B cell (primary cell): ENCODE measurements at places on chromosomes 3 and 15. TPM values are rescaled to one million over a fixed set of nuclear protein-coding genes. Genes with fewer than 3 reads are reported as not detected.

DNA sequence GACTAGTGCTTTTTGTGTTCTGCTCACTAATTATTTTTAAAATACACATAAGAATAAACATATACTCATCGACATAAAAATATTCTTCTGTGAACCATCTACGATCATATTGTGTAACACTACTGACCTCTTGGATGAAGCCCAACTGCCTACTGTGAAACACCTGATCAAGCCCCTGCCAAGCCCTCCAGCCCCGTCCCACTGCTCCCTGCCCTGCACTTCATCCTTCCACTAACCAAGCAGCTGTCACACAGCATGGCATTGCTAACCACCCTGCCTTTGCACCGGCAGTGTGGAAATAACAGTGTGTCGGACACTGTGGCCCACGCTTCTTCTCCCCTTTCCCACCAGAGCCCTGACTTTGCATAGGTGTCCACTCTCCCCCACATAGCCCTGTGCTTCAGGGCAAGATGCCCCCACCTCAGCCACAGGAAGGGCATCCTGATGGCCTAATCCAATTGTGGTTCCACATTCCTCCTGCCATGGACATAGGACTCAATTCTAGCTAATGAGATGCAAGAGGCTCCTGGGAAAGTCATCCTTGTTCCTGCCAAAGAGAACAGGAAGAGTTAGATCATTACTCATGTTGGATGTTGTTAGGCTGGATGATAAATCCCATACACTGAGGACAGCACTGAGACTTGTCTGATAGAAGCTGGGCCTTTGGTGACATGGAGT, 35.0 kb upstream of the ARID3B start:
- no peak for DNase-seq
- no peaks in the 10 kb centered on the region for H3K36me3 ChIP-seq
- H3K4me3 ChIP-seq: no peak overlapping the region
- H3K27ac ChIP-seq: no peak overlapping the region
- no peaks in the 10 kb centered on the region for H3K27me3 ChIP-seq

DNA sequence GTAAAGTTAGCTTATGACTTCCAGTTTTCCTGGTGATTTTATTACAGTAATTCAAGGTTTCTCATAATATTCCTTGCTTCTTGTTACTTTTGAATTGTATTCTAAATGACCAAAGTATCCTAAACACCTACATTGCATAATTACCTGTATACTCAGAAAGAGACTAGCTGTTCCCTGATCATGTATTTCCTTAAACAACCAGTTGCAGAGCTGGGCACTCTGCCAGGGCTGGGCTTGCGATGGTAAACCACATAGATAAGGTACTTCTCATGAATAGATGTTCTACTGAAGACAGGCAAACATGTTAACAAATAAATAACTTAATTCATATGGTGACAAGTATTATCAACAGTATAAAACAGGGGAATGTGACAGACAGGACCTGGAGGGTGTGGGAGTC, 142.3 kb upstream of the WNT5A start:
- no peak overlapping the region for H3K27ac ChIP-seq
- no peaks in the 10 kb centered on the region for H3K36me3 ChIP-seq
- no peaks in the 10 kb centered on the region for H3K27me3 ChIP-seq
- DNase-seq: no peak
- no peaks in the 10 kb centered on the region for H3K4me1 ChIP-seq
- no peak overlapping the region for H3K4me3 ChIP-seq

DNA sequence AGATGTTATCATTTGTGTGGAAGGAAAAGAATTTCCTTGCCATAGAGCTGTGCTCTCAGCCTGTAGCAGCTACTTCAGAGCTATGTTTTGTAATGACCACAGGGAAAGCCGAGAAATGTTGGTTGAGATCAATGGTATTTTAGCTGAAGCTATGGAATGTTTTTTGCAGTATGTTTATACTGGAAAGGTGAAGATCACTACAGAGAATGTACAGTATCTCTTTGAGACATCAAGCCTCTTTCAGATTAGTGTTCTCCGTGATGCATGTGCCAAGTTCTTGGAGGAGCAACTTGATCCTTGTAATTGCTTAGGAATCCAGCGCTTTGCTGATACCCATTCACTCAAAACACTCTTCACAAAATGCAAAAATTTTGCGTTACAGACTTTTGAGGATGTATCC, 15.1 kb downstream of the KLHL24 start:
- no peak overlapping the region for H3K4me3 ChIP-seq
- DNase-seq: no peak
- no peak overlapping the region for H3K27ac ChIP-seq
- H3K4me1 ChIP-seq: no peaks in the 10 kb centered on the region
- no peaks in the 10 kb centered on the region for H3K27me3 ChIP-seq
- peaks cover 75% of the 10 kb centered on the region for H3K36me3 ChIP-seq

DNA sequence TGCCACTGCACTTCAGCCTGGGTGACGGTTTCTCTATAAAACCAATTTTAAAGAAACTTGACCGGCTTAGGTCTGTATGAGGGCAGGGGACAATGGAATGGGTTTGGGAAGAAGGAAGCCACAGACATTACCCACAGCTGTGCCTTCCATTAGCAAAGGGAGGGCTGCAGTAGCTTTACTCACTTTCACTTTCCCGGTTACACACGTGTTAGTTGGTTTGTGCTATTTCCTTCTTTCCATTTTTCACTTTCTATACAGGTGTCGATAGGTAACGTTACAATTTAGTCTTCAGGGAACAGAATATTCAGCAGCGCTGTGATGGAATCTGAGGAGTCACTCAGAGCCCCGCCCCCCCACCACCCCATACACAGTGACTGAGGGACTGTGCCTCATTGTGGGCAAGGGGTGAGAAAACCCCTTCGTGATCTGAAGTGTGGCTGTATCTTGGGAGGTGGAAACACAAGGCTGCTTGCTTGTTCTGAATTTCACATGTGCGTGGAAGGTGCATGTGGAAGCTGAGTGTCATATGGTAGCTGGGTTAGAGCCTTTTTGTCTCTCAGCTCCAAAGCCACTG, 44.8 kb upstream of the RPL32 start:
- H3K4me3 ChIP-seq: peak overlapping the region; percentile 58
- peak overlapping the region; percentile 46 for H3K27ac ChIP-seq
- H3K36me3 ChIP-seq: no peaks in the 10 kb centered on the region

DNA sequence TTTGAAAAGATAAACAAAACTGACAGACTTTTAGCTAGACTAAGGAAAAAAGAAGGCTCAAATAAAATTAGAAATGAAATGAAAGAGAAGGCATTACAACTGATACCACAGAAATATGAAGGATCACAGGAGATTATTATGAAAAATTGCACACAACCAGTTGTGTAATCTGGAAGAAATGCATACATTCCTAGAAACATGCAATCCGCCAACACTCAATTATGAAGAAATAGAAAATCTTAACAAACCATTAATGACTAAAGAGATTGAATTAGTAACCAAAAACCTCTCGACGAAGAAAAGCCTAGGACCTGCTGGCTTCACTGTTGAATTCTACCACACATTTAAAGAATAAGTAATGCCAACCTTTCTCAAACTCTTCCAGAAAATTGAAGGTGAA, 149.5 kb downstream of the SV2B start:
- H3K27me3 ChIP-seq: no peaks in the 10 kb centered on the region
- H3K4me1 ChIP-seq: no peaks in the 10 kb centered on the region
- no peak overlapping the region for H3K4me3 ChIP-seq

- H3K27me3 ChIP-seq: no peaks in the 10 kb centered on the region
- H3K27ac ChIP-seq: no peak overlapping the region
- H3K4me1 ChIP-seq: peaks cover 23% of the 10 kb centered on the region
These were observed 10.5 kb downstream of the FILIP1L start for GRCh38 chr3:100103558-100104441.

GRCh38 chr3:13072600-13073325, 466 bp downstream of the IQSEC1 start:
- DNase-seq: peak; percentile 55
- H3K36me3 ChIP-seq: no peaks in the 10 kb centered on the region
- peak overlapping the region; percentile 90 for H3K27ac ChIP-seq

DNA sequence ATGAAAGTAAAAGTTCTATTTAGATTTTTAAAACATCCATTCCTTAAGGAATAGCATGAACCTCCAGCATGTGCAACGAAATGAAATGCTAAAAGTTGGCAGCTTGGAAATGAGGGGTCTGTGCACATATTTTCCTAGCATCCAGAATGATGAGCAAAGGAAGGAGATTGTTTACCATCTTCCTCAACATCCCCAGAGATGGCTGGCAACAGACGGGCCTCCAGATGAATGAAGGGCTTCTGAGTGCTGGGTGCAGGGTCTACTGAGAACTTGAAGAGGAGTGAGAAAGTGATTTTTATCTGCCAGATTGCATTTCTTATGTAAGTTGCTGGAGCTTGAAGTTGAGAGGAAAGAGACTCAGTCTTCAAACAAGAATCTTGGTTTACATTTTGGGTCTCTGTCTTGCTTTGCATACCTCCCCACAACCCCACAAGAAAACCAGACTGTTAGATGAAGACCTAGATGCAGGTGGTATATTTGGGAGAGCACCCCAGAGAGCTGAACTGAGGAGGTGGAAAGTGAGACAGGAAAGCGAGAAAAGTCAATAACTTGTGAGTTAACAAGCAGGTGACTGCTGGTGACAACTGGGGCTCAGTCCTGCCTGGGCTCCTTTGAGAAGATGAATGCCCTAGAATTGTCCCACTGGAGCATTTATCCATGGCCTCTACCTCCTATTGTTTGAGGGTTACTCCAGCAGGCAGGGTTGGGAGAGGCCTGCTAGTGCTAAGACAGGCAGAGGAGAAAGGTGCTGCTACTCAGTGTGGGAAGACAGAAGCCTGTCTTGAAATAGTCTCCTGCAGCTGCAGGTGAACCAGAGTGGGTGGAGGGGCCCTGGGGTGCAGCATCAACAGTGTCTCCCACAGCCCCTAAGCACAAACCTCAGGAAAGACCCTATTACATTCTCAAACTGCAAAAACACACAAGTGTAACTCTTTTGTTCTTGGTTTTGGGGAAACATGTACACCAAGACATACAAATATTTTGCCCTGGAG, 10.5 kb upstream of the CCK start:
- no peak for DNase-seq
- no peaks in the 10 kb centered on the region for H3K4me1 ChIP-seq
- H3K36me3 ChIP-seq: no peaks in the 10 kb centered on the region
- no peak overlapping the region for H3K4me3 ChIP-seq
- no peaks in the 10 kb centered on the region for H3K27me3 ChIP-seq

DNA sequence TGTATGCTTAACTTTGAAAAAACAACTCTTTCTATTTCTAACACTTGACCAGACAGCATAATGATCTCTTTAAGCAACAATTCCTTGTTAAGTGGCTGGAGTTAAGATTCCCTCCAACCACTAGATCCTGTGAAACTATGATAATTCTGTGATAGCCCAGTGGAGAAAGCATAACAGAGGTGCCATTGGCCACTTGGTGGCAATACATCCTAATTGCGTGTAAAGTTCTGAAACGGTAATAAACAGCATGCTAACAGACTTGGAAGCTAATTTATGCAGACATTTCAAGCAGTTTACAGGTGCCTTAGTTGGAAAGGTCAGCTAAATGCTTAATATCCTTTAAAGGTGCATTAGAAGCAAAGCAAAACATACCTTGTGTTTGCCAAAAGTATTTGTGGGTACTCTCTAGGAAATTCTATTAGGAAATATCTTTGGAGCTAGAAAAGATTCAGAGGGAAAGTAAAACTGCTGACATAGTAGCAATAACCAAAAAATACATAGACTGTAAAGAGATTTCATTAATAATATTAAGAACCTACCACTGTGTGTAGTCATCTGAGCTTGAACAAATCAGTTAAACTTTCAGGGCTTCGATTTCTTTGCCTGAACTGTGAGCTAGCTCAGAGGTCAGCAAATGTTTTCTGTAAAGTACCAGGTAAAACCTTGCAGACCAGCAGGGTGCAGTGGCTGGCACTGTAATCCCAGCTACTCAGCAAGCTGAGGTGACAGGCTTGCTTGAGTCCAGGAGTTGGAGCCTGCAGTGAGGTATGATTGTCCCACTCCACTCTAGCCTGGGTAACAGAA, 19.0 kb upstream of the CSTA start:
- DNase-seq: no peak
- no peaks in the 10 kb centered on the region for H3K36me3 ChIP-seq
- H3K27ac ChIP-seq: no peak overlapping the region
- no peak overlapping the region for H3K4me3 ChIP-seq
- H3K4me1 ChIP-seq: no peaks in the 10 kb centered on the region
- H3K27me3 ChIP-seq: no peaks in the 10 kb centered on the region

- H3K4me1 ChIP-seq: no peaks in the 10 kb centered on the region
- H3K4me3 ChIP-seq: no peak overlapping the region
- no peaks in the 10 kb centered on the region for H3K36me3 ChIP-seq
- H3K27ac ChIP-seq: no peak overlapping the region
- no peaks in the 10 kb centered on the region for H3K27me3 ChIP-seq
- DNase-seq: no peak
These were observed 64.9 kb downstream of the DPH6 start for GRCh38 chr15:35481064-35481463.

- H3K4me3 ChIP-seq: no peak overlapping the region
- H3K27me3 ChIP-seq: no peaks in the 10 kb centered on the region
- H3K36me3 ChIP-seq: no peaks in the 10 kb centered on the region
- no peak overlapping the region for H3K27ac ChIP-seq
- no peak for DNase-seq
- H3K4me1 ChIP-seq: no peaks in the 10 kb centered on the region
These were observed 7.9 kb upstream of the GBE1 start for GRCh38 chr3:81769299-81769698.

DNA sequence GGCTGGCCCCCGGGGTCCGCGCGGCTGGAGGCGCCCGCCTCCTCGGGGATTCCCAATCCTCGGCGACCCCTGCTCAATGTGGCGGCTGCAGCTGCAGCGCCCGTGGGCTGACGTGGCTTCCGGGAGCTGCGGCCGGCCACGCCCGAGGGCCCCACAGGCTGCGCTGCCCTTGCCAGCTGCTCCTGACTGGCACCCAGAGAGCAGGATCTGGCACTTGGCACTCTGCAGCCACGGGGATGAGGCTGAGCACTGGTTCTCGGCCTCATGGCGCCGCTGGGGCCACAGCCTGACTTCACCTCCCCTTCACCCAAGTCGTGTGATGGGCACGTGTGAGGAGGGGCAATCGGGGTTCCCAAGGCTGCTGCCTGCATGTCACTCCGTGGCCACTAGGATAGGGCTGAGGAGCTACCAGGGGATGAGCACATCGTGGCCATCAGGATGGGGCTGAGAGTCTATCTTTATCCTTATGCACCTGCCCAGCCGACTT, 267.8 kb upstream of the FRG2C start:
- no peak overlapping the region for H3K4me3 ChIP-seq
- H3K27me3 ChIP-seq: no peaks in the 10 kb centered on the region
- no peak for DNase-seq
- H3K4me1 ChIP-seq: no peaks in the 10 kb centered on the region
- no peak overlapping the region for H3K27ac ChIP-seq

GRCh38 chr15:66763186-66764071, 61.4 kb downstream of the SMAD6 start:
- peaks cover 28% of the 10 kb centered on the region for H3K27me3 ChIP-seq
- H3K36me3 ChIP-seq: no peaks in the 10 kb centered on the region
- peaks cover 4% of the 10 kb centered on the region for H3K4me1 ChIP-seq
- no peak overlapping the region for H3K4me3 ChIP-seq
- no peak for DNase-seq

The SHC4 gene
- 0.69 and 0.75 TPM in 2 replicates for total RNA-seq

The ATP11B gene
- 81.9 and 94.6 TPM in 2 replicates for total RNA-seq

The TCTA gene
- 46.4 and 49.3 TPM in 2 replicates for total RNA-seq

The UROC1 gene
- total RNA-seq: not detected in 2 replicates

The NRG4 gene
- 0.37 TPM in 1 of 2 replicates, not detected in the other for total RNA-seq

The GP5 gene
- 0.15 and 0.22 TPM in 2 replicates for total RNA-seq

The UTS2B gene
- total RNA-seq: 1.5 and 1.8 TPM in 2 replicates
